CD4-positive, alpha-beta T cell treated with Interleukin-17A for 4 hours (primary cell): ENCODE measurements at places on chromosomes 2 and 18.

GRCh38 chr2:156279446-156280150 lies 52.9 kb downstream of the NR4A2 start:
- DNase-seq: no peak

DNA sequence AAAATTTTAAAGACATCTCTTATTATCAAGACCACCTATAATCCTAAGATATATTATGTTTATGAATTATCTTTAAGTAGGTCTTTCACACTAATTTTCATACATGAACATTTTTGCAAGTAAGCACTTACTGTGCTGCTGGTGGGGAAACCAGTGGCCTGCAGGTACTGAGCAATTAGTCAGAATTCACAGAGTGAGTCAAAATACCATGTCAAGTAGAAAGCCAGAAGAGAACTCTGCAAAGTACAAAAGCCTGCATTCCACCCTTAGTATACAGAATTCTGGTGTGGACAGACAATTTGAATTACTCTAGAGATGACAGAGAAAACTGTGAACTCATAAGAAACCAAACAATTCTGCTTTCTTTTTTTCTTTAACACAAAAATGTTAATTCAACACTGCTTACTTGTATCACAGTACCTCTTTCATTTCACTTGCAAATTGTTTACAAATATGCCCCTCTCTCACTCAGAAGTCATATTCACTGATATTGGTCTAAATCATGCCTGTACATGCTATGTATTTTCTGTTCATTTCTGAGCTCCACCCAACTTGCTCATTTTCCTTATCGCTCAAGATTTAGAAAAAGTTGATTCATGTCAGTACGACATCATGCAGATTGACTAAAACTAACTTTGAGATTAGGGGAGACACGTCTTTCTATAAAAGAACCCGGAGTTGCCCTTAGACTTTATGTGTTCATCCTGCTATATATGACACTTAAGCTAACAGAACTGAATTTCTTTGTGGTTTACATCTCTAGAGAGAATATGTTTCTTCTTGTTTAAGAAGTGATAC lies 182.9 kb downstream of the IKZF2 start:
- no peak for DNase-seq

- no peak for DNase-seq
Measured at GRCh38 chr2:19700861-19701585, 200.8 kb downstream of the TTC32 start.

GRCh38 chr18:13474907-13475545 lies 251.3 kb downstream of the FAM210A start:
- DNase-seq: no peak

DNA sequence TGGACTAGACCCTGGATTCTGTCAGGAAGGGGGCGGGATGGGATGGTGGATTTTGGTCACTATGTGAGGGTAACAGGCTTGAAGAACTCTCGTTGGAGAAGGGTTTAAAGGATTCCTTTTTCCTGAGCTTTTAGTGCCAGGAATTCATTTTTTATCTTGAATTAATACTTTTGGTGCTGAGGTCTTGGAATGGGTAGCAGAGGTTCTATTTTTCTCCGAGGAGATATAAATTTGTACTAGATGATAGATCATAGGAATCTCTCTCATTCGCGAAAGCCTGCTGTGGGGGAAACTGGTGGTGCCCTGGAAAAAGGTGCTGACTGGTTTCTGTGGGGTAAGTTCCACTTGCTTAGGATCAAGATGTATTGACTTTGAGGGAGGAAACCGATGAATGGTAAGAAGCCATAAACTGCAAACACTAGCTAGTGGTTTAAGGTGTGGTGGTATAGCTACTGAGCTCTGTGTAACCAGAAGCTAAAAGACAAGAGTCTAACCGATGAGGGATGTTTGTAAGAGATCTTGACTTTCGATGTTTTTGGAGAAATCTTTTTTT lies 706 bp downstream of the AGPS start:
- DNase-seq: peak; percentile 13

DNA sequence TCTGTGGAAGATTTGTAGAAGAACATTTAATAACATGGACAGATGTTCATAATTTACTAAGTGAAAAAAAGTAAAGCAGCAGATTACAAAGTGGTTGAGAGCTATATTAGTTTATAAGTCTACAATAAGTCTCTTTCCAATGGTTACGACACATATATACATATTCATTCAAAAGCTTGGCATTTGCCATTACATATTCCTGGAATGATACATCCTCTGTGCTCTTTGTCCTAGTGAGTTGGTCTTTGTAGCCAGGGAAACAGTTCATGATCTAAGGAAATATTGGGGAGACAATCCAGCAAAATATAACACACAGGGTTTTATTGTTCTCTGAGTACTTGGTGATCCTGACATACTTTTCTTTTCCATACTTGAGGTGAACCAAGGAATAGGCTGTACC lies 32.5 kb upstream of the SOS1 start:
- DNase-seq: no peak

GRCh38 chr2:191724015-191724414 lies 46.1 kb downstream of the NABP1 start:
- no peak for DNase-seq

GRCh38 chr2:106562268-106563186 lies 75.4 kb downstream of the CD8B2 start:
- no peak for DNase-seq

DNA sequence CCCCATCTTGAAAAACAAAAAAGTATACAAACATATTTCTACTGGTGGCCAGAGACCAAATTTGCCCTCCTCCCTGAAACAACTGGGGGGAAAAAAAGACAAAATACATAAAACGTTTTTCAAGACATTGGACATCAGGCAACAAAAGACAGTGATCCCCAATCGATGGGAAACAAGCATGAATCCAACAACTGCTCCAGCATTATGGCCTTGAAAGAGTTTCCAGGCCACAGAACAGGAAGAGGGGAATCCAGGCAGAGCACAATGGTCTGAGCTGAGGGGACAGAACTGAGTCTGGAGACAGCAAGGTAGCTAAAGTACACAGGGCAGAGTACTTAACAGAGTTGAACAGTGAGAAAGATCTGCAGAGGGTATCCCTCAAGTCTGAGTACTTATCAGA lies 4.4 kb downstream of the CCDC88A start:
- DNase-seq: no peak

DNA sequence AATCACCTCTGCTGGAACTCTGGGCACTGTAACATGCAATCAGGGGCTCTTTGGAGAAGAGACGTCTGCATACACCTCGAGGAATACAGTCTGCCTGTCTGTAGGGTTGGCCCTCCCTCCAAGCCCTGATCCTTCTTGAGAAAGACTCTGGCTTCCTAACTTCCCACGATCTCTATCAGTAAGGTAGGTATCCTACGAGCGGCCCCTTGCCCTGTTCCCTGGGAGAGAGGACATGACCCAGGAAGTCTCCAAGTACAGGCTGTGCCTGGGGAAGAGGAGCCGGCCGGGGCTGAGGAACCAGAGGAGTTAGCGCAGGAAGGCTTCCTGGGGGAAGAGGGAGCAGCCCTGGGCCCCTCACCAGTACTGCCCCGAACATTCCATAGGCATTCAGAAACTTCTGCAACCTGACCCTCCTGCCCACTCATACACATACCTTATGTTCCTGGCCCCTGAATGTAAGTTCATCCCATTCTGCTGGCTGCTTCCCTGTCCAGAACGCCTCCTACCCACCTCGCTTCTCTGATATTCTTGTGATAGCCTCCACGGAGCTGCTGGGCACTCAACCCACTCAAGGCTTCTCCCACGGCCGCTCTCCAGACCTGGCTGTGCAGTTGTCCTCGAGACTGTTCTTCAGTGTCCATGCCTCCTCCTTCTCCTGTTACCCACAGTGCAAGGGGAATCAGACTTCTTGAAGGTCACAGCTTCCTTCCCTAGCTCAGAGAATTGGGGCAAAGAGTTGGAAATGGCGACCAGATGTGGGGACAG lies 116.1 kb downstream of the CYP26B1 start:
- DNase-seq: no peak

- DNase-seq: no peak
Measured at GRCh38 chr2:25062511-25062917, 20.6 kb downstream of the EFR3B start.

DNA sequence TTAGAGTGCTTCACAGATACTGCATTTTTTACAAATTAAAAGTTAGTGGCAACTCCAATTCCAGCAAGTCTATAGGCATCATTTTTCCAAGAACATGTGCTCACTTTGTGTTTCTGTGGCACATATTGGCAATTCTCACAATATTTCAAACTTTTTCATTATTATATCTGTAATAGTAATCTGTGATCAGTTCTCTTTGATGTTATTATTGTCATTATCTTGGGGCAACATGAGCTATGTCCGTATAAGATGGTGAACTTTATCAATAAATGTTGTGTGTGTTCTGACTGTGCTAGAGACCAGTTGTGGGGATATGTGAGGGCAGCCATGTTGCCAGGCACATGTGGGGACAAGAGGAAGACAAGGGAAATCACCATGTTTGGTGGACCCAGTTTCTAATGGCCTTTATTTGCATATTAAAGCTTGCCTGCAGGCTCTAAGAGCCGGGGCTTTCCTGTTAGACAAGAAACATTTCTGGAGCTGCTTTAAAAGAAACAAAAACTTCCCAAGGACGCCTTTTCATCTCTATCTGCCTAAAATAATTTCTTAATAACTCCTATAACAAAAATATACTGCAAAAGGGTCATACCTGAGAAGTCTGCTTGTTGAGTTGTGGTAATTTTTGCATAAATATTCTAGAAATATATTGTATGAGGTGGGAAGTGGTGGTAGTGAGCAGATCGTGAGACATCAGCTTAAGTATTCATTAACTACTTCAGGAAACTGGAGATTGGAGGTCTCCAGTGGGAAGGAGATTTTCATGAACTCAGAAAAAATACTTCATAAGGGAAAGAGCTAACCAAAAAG lies 37.2 kb downstream of the KYNU start:
- no peak for DNase-seq

GRCh38 chr2:130327703-130328527 lies 14.8 kb upstream of the IMP4 start:
- DNase-seq: no peak

- no peak for DNase-seq
Measured at GRCh38 chr2:96105152-96105915, 11.0 kb downstream of the ADRA2B start.

- DNase-seq: peak; percentile 47
Measured at GRCh38 chr2:197705912-197706838, 1.0 kb downstream of the MARS2 start.

DNA sequence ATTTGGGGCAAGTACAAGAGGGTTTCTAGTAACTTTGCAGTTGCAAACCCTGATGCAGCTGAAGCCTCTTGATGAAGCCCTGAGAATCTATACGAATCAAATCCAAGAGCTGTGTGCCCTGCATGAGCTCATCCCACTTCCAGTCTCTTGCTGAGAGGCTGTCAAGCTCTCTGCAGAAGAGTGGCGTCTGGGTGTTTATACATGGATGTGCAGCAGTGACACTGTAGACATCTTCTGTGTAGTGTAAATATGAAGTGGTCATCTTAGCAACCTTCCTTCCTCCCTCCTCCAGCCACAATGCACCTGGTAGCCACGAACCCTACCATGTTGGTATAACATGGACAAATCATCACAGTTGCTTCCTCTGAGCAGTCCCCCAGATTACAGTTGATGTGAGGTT lies 18.4 kb upstream of the KIAA2012 start:
- no peak for DNase-seq

DNA sequence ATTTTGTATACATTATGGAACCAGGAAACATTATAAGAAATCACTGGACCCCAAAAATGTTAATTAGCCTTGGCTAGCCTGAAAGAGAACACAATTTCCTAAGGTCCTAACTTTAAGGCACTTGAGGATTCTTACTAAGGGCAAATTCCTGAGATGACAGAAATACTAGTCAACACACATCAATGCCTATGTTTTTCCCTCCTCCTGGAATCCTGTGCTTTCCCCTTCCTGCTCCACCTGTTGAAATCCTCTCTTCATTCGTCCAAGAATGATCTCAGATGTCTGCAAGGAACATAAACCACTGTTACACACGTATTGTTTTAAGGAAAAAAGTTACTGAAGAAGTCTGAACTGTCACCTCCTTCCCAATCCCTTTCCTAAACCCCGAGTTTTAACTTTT lies 21.2 kb upstream of the DARS1 start:
- DNase-seq: no peak

GRCh38 chr18:1993866-1994265 lies 577.4 kb downstream of the METTL4 start:
- DNase-seq: no peak

DNA sequence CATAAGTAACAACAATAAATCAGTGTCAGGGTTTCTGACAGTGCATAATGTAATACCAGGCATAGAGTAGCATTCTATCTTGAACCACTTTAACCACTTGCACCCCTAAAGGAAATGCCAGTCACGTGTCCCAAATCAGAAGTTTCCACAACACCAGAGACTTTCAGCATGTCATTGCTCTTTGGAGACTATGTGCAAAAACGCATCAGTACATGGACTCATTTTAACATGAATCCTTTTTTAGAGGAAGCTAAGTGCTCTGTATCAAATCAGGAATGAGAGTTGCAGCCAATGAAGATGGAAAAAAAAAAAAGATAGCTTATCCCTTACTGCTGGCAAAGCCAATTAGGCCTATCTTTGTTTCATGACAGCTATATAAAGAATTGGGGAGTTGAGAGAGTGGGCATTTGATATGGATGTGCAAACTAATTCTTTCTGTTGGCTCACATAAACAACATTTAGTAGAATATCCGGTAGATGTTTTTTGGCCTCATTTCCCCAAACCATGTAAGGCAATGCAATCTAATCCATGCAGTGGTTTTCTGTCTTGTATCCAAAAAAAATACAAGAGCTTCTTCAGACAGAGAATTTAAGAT lies 353.1 kb downstream of the IRS1 start:
- no peak for DNase-seq

DNA sequence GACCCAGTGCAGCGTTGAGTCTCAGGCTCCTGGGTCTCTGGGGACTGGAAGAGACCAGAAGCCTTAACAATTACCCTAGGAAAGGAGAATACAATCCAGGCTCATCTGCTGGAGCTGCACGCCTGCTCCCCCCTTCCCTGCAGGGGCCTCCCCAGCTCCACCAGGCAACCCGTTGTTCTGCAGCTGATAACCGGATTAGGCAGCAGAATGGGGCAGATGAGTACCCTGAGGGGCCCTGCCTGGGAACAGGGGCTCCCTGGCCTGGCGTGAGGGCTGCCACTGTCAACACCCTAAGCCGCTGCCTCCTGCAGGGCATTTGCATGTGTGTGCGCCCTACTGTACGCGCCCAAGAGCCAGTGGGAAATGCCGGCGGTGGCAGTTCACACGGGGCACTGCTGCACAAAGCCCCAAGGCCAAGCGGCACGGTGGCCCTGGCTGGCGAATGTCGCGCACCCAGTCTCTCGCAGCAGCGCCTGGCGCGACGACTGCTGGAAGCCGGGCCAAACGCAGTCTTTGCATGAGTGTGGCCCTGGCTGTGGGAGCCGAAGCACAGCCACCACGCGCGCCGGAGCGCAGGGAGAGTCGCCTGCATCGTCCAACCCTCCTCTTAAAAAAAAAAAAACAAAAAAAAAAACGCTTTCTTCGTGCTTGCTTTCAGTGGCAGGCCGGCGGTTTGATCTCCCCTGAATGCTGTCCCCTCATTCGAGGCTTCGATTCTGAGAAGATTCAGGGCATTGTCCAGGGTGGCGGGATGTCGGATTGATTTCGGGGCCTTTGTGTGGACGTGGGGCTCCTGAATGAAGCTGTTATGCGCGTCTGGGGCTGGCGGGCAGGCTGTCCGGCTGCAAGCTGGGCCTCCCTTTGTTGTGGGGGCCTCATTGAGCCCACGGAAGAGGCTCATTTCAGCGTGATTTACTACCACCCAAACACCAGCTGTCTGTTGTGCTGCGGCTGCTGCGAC lies 63.8 kb downstream of the SETBP1 start:
- no peak for DNase-seq

GRCh38 chr18:79386547-79386946 lies 9.2 kb upstream of the NFATC1 start:
- DNase-seq: no peak

GRCh38 chr2:187297801-187298200 lies 150.3 kb downstream of the CALCRL start:
- no peak for DNase-seq
